ENCODE measurements at places on chromosomes 2 and 18.

GRCh38 chr2:241041589-241042158, 43.3 kb downstream of the SNED1 start:
- DNase-seq: no peak

GRCh38 chr18:10522574-10522973, 3.3 kb upstream of the NAPG start:
- DNase-seq: no peak

DNA sequence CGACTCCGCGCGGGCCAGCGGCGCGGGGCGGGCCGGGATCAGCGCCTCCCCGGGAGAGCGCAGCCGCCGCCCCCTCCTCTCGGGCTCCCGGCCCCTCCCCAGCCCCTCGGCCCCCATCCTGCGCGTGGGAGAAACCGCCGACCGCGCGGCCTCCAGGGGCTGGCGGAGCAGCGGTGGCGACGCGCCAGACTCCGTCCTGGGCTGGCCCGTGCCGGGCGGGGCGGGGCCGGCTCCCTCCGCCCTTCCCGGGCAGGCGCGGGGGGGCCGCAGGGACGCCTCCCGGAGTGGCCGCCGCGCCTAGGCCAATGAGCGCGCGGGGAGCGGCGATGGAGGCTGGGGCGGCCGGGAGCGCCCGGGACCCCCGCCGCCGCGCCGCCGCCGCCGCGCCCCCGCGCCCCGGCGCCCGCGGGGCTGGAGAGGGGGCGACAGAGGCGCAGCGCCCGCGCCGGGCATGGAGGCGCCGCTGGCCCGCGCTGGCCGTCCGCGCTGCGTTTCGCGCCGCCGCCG, 49.1 kb downstream of the KCNIP3 start:
- no peak for DNase-seq

GRCh38 chr18:29629493-29630036, 1413.0 kb downstream of the DSC3 start:
- no peak for DNase-seq

DNA sequence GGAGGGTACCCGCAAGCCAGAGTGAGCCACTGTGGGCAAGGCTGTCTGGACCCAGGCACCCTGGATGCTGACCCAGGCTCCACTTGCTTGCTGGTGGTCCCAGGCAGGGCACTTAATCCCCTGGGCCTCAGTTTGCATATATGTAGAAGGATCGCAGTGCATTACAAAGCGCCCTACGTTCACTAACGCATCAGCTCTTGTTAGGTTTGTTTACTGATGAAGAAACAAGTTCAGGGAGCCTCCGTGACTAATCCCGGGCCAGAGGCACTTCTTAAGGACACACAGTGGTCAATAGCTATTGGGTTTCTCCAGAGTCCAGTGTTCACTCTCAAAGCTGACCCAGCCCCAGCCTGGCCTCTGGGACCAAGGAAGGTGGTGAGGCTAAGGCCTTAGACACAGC, 70.2 kb downstream of the LBH start:
- peak; percentile 26 for DNase-seq

Measured in WTC11 (cell line).